ENCODE measurements at places on chromosomes 12 and 14.
A peak's percentile ranks its signal among the peaks of the same experiment; 100 is the strongest.

- DNase-seq = no peak
These were observed 24.2 kb downstream of the FGD4 start for GRCh38 chr12:32423559-32423958.

DNA sequence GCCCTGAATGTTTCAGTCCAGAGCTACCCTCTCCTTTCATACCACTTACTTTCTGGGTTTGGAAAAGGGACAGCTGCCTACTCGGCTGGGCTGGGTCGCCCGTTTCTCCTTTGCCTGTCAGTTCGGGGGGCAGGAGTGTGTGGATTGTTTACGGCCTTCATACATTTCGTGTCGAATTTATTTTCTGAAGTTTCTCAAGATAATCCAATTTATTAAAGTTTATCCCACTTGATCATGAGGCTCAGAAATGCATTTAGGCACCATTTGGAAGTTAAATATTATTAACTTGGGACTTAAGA lies 608 bp downstream of the ZNF410 start:
- no peak for DNase-seq

DNA sequence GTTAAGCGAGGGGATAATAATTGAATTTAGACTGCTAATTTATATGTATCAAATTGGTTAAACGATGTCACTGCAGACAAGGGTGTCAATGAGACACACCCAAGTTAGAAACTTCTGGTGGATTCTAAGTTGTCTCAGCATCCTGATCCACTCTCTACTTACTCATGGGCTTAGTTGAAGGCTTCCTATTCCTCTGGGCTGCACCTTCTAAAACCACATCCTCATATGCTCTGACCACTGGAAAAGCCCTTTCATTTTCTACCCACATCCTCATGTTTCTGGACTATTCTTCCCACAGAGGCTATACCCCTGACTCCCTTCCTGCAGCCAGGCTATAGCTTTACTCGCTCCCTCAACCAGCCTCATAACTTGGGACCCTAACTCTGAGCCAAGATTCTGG lies 493.8 kb downstream of the VRK1 start:
- DNase-seq = no peak

GRCh38 chr12:57460468-57460784 lies 841 bp downstream of the GLI1 start:
- no peak for DNase-seq

DNA sequence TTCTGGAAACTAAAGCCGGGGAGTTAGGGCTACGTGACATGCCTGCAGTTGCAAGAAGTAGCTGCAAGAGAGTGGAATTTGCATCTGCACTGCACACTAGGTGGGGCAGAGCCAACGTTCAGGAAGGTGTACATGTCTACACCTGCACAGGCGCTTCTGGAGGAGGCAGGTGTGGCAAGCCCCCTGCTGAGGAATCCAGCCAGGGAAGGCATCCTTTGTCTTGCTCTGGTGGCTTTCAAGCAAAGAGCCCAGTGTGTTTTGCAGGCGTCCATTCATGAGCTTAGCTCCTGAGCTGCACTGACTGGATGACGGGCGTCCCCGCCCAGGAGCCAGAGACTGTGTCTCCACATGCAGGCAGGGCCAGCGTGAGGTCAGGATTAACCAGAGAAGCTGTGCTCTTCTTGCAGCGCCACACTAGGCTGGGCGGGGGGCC lies 116.3 kb downstream of the ZFP36L1 start:
- DNase-seq = no peak

GRCh38 chr14:24194186-24194872 lies 912 bp downstream of the TM9SF1 start:
- no peak for DNase-seq

GRCh38 chr12:122203301-122204166 lies at the start of gene B3GNT4:
B3GNT4 (plus strand) TSS chr12:122203709; CDS start chr12:122204619, 910 bp downstream.
- DNase-seq = peak; percentile 72

GRCh38 chr12:30614031-30614430 lies 81.6 kb downstream of the IPO8 start:
- DNase-seq = no peak

DNA sequence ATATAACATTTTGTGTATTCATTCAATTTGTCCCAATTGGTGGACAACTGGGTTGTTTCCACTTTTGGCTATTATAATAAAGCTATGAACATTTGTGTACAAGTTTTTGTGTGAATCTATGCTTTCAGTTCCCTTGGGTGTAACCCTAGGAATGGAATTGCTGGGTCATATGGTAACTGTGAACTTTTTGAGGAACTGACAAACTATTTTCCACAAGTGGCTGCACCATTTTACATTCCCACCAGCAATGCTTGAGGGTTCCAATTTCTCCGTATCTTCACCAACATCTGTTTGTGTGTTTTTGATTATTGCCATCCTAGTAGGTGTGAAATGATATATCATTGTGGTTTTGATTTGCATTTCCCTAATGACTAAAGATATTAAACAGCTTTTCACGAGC lies 13.0 kb downstream of the LPCAT3 start:
- DNase-seq = no peak

DNA sequence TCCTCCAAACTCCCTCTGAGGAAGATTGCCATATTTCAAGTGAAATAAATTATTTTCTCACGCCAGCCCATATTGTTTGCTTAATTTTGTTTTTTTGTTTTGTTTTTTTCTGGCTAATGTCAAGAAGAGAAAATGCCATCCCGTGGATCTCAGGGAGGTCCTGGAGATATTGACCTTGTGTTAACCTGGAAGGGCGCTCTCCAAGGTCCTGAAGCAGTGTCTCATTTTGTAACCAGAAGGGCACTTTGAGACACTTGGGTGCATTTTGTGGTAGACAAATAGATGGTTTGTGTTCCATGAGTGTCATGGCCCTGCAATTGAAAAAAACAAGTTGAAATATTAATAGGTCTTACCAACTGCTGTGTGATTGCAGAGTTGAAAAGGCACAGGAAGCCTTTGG lies 268.9 kb downstream of the SUDS3 start:
- no peak for DNase-seq

DNA sequence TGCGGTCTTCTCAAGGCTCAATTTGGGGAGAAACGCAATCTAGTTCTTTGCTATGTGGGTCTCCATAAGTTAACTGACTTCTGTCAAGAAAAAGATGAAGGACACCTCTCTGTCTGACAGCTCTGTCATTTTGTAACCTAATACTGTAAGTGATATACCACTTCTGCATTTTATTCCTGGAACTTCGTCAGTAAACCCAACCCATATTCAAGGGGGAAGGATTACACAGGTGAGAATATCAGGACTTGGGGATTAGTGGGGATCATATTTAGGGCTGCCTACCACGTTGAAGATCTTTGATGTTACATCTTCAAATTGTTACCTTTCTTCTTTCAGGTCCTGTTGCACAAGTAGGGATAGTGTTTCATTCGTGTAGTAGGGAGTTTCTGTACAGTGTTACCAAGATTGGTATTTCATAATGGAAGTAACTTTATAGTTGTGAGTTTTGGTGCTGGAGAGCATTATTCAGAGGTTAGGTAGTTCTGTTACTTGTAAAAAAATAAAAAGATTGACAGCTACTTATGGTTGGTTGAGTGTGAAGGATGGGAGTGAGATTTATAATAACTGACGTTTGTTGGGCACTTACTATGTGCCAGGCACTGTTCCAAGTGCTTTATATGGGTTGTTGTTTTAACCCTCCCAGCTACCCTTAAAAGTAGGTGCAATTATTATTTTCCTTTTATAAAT lies 1.6 kb downstream of the TMEM260 start:
- DNase-seq = no peak

DNA sequence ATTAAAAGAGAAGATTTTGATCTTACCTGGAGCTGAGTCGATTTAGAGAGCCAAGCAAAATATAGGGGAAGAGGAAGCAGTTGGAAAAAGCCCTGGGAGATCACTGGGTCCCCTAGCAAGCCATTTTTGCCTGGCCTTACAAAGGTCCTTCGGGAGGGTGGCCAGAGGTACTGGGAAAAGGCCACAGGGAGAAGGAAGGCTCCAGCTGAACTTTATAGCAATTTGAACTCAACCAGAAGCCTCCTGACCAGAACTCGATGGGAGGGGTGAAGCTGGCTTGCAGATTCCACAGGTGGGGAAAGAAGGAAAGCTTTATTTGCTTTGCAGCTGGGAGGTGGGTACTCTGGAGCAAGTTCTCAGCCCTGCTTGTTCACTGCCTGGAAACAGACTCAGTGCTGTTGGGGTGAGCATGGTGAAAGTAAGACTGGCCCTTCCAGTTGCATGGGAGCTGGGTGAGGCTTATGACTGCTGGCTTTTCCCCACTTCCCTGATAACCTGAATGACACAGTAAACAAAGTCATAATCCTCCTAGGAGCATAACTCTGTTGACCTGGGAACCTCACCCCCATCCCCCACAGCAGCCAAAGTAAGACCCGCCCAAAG lies 855.8 kb downstream of the FSCB start:
- no peak for DNase-seq

- DNase-seq = no peak
These were observed 175.9 kb upstream of the C14orf180 start for GRCh38 chr14:104403421-104404220.

DNA sequence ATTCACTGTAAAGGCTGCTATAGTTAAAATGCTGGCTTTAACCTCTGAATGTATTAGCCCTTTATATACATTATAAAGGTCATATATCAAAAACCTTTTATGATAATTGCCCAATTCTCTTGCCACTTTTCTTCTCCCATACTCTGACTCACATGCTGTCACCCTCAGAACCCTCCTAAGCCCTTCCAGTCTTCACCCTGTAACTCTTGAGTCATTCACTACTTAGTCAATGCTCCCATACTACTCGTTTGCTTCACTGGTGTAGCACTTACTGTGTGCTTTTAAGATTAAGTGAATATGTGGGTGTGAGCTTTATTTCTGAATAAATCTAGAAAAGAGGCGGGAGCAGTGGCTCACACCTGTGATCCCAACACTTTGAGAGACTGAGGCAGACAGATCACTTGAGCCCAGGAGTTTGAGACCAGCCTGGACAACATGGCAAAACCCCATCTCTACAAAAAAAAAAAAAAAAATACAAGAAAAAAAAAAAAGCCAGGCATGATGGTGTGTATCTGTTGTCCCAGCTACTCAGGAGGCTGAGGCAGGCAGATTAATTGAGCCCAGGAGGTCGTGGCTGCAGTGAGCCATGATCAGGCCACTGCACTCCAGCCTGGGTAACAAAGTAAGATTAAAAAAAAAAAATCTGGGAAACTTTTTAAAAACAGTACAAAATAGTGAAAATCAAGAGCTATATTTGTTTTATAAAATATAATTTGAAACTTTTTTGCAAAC lies 37.6 kb downstream of the SPATA7 start:
- DNase-seq = no peak

DNA sequence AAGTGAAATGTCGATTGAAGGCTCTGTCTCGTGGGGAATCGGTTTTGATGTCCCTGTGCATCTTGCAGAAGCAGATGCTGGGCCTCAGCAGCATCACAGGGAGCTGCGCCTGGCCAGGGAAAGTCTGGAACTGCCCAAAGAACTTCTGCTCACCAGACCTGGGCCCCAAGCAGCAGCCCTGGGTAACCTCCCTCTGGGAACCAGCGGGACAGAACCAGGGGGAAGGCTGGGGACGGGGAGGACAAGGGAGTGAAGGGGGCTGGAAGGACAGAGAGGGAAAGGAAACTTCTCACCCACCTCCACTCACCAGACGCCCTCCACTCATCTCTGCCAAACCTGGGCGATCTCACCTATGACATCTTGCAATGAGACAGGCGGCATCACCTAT lies 26.8 kb upstream of the C14orf180 start:
- no peak for DNase-seq

DNA sequence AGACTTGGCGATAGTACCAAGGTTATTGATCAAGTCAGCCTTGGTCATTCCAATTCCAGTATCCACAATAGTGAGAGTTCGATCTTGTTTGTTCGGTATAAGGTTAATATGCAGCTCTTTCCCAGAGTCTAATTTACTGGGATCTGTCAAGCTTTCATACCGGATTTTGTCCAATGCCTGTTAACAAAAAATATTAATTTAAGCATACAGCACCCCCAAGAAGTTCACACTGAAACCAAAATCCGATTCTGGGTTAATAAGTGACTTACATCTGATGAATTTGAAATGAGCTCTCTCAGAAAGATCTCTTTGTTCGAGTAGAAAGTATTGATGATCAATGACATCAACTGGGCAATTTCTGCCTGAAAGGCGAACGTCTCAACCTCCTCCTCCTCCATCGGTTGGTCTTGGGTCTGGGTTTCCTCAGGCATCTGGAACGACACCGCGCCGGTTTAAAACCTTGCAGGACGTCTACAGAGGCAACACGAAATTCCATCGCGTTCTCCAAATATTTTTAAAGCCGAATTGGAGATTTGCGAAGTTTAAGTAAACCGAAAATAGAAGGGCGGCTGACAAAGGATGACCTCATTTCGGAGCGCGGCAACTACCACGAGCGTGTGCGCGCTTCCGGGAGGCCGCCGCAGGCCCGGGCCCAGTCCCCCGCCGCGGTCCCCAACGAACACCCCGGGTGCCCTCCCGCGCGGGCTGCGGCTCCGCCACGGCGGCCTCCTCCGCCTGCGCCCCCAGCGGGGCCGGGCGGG lies 716 bp downstream of the HSP90AA1 start:
- DNase-seq = peak; percentile 69

DNA sequence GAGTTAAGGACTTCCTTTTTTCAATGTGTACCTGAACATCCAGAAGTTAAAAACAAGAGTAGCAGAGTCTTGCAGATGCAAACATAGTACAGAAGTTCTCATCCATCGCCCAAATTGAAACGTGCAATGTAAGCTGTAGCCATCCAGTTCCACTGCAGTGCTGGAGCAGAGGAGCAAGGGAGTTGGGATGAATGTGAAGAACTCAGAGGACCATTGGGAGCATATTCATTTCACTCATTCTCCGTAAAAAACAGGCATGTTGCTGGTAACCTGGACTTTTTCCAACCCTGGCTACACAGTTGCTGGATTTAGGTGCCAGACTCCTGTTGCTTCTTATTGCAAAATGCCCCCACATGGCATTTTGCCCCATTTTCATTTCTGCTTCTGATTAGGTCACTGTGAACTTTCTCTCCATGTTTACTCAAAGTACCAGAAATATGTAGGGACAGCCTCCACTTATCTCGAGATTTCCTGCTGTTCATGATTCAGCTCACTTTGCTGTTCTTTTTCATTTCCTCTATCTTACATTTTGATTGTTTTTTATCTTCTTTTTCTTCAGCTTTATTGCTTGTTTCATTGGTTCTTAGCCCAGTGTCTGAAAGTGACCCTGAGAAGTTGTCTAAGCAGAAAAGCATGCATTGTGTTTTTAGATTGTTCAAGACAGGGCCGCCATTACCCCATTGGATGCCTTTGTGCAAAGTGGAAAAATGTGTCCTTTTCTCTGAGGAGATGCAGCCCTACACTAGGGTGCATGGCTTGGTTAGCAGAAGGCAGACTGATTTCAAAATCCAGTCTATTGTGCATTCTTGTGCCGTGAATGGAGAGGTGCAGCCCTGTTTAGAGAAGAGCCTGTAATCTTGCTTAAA lies 109.0 kb upstream of the AMIGO2 start:
- no peak for DNase-seq
